ENCODE measurements at places on chromosomes 16 and 17.

GRCh38 chr17:5901731-5902130 is 168.4 kb upstream of the WSCD1 start:
- DNase-seq: no peak

- DNase-seq: no peak
Measured at GRCh38 chr16:10813099-10813455, 5.5 kb downstream of the TVP23A start.

DNA sequence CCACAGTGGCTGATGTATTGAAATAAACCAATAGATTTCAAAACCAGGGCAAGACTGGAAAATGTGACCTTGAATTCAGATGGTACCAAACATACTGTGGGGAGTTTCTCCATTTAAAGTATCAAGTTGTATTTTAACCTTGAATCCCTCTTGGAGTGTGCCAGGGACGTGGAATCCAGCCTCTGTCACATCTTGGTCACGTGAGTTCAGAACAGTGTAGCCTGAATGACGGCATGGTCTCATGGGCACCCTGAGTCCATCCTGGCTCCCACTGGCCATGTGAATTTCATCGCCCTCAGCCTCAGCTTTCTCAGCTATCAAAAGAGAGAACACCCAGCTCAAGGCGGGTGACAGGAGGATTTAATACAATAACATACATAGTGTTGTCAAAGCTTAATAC is 6.8 kb downstream of the ZNF771 start:
- DNase-seq: no peak

DNA sequence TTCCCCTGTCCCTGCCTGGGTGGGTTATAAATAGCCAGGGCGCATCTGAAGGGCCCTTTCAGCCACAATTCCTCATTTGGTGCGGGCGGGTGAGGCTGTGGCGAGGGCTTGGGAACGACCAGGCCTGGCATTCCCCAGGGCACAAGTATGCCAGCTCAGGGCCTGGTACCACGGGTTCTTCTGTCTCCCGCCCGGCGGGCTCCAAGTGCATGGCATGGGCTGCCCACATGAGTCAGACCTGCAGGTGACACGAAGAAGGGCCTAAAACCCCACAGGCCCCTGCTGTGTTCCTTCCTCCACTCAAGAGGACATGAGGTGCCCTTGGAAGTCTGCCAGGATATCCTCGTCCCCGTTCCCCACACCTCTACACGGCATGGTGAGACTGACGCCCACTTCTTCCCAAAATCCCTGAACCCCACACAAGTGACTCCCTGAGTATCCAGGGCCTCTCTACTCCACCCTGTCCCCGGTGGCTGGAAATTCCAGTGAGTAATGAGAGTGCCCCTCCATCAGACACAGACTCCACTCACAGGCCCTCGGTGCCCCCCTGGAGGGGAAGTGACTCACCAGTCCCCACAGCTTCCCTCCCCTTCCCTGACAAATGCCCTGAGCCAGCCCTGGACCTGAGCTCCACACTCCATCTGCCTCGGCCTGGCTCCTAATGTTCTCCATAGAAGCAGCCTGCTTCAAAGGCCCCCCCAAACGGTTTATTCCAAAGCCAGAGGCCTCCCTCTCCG is 68.8 kb downstream of the ABR start:
- no peak for DNase-seq

- DNase-seq: no peak
Measured at GRCh38 chr17:40319651-40320540, 10.9 kb downstream of the RARA start.

DNA sequence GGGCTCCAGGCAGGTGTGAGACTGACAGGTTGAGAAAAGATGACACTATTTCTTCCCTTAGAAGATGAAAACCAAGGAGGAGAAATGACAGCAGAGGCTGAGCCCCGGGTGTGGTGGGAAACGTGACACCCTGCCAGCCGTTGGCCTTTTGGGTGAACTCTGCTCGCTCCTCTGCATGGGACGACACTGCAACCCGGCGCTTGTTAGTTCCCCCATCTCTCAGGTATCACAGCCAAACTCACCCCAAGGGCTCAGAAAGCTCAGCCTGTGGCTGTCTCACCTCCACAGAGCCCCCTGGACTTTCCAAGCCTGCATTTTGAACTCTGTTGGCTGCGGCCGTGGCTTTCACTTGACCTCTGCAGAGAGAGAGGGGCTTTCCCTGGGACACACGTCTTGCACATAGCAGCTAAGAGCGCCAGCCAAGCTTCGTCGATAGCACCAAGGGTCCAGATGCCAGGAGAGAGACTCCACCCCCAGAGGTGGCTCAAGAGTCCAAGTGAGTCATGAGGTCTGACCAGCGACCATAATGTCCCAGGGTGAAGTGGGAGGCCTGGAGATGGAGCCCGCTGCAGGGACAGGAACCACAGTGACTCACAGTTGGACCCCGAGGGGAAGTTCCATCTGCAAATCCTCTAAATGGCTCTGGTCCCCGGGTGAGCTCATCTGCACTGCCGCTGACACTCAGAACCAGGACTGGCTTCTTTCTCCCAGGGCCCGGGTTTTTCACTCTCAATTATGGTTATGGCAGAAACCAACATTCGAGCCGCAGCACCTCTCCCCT is 301.9 kb downstream of the SOX9 start:
- peak; percentile 36 for DNase-seq

DNA sequence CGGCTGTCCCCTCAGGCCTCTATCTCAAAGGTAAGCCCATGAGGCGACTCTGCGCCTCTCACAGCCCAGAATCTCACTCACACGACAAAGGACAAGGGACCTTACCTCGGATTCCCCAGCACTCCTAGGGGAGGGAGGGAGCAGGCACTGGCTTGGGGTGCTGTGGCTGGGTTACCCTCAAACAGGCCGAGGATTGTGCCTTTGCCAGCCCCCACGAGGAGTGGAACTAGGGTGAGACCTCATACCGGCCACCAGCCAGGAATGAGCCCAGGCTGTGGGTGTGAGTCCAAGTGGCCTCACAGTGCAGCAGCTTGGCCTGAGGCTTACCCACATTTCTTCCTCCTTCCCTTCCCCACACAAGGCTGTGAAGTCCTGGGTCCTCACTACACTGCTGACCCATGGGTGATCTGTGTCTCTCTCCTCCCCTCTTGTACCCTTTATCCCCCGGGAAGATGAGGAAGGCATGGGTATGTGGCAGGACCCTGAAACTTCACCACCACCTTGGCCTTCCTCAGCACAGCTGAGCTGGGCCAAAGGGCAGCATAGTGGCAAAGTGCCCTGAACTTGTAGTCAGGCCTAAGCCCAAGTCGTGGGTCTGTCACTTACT is 5.9 kb downstream of the PROCA1 start:
- DNase-seq: no peak

DNA sequence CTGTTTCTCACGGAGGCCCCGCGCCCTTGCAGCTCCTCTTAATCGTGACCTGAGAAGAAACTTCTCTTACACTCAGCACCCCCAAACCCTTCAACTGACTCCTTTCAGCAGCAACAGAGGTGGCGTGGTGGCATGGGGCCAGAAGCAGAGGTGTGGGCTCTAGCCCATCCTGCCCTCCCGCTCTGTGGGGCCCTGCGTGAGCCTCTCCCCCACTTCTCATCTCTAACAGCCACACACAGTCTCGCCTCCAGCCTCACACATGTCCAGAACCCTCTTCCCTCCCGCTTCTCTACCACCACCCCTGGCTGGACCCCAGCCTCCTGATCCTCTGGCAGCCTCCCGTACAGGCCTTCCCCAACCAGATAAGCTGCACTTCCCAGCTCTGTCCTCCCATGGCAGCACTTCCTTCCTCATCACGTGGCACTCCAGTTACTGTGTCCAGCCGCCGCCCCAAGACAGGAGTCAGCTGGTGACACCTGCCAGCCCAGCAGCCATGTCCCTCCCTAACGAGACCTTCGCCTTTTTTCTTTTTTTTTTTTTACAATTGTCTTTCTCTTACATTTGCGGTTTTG is 30.5 kb downstream of the NSMCE1 start:
- no peak for DNase-seq

DNA sequence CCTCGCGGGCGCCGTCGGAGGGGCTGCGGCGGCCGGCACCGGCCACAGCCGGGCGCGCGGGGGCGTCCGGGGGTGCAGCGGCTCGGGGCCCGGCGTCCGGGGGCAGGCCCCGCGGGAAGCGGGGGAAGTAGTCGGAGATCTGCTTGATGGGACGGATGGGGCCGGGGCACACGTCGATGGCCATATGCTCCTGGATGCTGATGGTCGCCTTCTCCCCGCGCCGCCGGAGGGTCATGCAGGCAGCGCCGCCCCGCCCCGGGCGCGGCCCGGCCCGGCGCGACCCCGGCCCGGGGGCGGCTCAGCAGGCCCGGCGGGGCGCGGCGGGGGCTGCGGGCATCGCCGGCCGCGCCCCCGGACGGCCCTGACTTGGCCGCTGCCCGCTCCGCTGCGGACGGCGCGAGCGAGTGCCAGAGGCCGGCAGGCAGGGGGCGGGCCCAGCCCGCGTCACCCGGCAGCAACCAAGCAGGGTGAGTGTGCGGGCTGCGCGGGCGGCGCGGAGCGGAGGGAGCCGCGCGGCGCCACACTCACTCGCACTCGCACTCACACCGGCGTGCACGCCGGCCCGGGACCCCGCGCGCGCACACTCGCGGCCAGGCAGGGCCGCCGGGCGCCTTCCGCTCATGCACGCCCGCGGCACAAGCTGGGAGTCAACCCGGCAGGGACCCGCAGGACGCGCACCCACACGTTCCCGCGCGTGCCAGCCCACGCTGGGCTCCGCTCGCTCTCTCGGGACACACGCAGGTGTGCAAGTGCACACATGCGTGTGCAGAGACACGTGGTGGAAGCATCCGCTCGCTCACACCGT is at the start of gene DOC2B:
Gene DOC2B, minus strand, starts transcription at position 406 of the 805 bp plus-strand sequence. Its CDS starts 171 bp downstream, at position 235.
- no peak for DNase-seq

- no peak for DNase-seq
Measured at GRCh38 chr16:57971848-57972247, 920 bp upstream of the CNGB1 start.

GRCh38 chr17:80848449-80849102 is 143.1 kb upstream of the CHMP6 start:
- DNase-seq: no peak

GRCh38 chr16:56681939-56682702 is at the start of gene MT1X:
TSS of gene MT1X (plus strand) at chr16:56682470. CDS start at chr16:56682541, 71 bp downstream.
- DNase-seq: peak; percentile 89

GRCh38 chr17:14552306-14552705 is 251.4 kb downstream of the HS3ST3B1 start:
- no peak for DNase-seq

GRCh38 chr17:79803997-79804855 is 7.3 kb upstream of the CBX8 start:
- peak; percentile 47 for DNase-seq

DNA sequence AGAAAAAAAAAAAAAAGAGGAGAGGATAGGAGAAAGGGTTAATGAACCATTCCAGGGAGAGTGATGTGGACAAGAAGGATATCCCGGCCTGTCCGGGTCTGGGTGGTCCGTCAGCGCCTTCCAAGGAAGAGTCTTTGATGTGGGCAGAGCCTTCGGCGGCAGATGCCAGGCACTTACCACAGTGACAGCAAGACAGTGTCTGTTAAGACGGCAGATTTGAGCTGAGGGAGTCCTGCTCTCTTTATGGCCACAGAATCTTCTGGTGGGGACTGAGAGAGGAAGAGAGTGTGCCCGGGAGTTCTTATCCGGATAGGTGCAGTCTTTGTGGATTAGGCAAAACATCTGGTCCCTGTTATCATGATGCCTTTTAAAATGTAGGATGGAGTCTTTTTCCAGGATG is 95.2 kb downstream of the ZDHHC7 start:
- no peak for DNase-seq

DNA sequence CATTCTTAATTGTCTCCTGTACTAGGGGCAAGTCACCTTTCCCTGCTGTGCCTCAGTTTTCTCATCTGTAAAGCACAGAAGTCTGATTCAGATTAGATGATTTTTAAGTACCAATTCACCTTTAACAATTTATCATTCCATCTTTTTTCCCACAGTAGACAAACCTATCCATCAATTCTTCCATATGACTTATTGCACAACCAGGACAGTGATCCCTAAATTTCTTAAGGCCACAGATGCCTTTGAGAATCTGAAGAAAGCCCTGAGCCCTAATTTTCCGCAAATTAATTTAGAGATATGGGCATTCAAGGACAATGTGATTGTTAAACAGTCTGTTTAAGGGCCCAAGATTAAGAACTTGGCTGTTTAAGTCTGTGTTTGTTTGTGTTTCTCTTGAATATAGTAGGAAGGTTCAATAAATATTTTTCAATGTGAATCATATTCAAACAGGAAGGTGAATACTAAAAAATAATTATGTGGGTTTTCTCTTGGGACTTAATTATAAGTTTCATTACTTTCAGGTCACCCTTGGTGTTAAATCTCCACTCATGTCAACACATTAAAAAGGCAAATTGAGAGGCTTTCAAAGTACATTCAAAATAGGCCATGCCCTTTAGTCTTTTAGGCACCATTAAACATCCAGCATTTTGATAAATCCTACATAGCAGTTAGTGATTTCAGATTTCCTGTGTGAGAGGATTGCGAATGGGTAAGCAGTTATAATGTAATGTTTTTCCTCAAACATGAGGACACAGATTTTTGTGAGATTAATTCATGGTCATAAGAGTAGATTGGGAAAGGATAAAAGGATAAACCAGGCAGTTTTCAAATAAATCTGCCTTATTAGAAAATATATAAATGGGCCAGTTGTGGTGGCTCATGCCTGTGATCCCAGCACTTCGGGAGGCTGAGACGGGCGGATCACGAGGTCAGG is 34.9 kb upstream of the MMD start:
- DNase-seq: no peak

DNA sequence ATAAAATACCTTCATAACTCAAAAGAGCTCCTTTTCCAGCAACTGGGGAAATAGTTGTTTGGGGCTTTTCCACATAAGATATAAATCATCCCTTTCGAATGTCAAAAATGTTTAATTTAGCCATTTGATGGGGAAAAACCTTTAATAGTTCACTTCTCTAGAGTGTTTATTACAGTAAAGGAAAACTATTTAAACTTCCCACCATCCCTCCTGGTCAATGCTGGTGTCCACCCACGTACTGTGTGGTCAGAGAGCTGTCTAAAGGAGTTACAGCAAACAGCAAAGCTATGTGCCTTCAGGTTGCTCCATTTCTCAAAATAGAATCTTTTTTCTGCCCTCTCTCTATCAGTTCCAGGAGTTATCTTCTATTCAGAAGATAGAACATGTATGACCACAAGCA is 33.5 kb downstream of the KANSL1 start:
- DNase-seq: no peak

DNA sequence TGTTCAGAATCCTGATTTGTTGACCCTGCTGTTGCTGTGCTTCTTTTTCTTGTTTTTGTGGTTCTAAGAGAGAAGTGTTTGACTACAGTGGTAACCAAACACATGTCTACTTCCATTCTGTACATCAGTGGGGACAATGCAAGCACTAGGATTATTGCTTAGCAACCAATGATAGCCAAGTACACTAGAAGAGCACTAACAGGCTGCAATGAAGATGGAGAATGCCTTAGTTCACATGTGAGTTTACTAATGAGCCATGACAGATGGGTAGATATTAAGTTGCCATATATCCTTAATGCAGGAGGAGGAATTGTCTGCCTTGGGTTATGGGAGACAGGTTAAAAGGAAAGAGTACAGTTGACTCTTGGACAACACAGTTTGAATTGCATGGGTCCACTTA is 8.3 kb downstream of the EFCAB5 start:
- DNase-seq: no peak

Data from GM18507 (cell line).